ENCODE measurements at places on chromosomes 6 and 20.

GRCh38 chr6:151689499-151690201, 117.8 kb upstream of the ESR1 start:
- no peak for DNase-seq

- DNase-seq = no peak
Measured at GRCh38 chr6:137779982-137780381, 87.1 kb upstream of the TNFAIP3 start.

- no peak for DNase-seq
Measured at GRCh38 chr6:67815623-67816022, 819.5 kb upstream of the ADGRB3 start.

DNA sequence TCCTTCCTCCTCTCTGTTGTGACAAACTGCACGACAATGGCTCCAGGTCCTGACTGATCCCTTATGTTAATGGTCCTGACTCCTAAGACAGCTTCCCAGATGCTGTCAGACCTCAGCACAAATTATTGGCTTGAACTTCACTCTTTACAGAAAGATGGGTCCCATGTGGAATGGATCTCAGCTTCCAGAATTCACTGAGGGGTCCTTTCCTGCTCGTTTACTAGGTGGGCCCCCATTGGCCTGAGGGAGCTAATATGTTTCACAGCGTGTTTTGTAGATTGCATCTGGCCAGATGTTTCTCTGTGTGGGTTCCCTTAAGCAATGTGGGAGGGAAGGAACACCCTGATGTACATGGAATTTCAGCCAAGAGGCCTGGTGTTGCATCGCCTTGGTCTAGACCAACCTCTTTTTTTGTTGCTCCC, 826.6 kb downstream of the MAFB start:
- no peak for DNase-seq

DNA sequence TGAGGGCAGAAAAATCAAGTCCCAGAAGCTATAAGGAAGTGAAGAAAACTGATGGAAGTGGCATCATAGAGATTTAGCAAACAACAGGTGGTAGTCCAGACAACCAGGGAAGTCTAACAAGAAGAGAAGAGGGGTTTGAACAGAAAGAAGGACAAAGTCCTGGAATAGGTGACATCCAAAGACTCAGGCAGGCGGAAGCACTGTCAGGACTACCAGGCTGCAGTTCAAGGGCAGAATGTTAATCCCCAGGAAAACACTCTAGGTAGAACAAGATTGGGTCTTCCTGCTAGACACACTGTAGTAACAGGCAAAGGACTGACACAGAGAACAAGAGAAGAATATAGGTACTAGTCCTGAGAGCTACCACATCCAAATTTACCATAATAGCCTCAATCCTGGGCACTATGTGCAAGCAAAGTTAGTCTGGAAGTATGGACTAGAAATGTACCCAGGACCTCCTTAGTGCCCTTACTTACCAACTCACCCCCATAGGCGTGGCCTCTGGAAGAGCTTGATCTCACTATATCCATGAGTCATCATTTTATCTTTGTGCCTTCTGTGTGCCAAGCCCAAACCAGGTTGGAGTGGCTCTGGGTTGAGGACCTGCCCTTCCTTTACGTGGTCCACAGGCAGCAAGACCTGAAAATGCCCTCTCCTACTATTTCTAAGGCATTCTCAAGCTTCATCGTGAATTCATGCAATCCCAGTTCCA, 2.2 kb upstream of the EPB41L2 start:
- no peak for DNase-seq

- DNase-seq = no peak
Measured at GRCh38 chr6:166388290-166389004, 5.7 kb upstream of the MPC1 start.

DNA sequence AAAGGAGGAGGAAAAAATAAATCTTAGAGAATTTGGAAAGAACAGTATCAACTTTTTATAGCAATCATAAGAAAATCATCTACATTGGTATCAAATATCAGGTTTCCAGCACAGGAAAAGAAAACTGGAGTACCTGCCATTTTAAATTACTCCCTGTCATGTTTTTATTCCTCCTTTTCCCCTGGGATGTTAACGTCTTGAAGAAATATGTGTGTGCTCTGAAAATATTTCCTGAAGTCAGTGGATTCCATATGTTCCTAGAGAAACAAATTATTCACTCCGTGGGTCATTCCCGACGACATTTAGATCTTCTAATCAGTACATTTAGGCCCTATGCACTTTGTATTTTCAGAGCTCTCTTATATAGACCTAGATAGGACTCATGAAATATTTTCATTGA, 42.0 kb upstream of the RSPO3 start:
- no peak for DNase-seq

GRCh38 chr6:41642090-41642959, 4.1 kb downstream of the MDFI start:
- no peak for DNase-seq

GRCh38 chr20:31663838-31664695, 26.4 kb downstream of the COX4I2 start:
- no peak for DNase-seq

GRCh38 chr6:36350681-36351571, 14.2 kb upstream of the BNIP5 start:
- peak; percentile 40 for DNase-seq

DNA sequence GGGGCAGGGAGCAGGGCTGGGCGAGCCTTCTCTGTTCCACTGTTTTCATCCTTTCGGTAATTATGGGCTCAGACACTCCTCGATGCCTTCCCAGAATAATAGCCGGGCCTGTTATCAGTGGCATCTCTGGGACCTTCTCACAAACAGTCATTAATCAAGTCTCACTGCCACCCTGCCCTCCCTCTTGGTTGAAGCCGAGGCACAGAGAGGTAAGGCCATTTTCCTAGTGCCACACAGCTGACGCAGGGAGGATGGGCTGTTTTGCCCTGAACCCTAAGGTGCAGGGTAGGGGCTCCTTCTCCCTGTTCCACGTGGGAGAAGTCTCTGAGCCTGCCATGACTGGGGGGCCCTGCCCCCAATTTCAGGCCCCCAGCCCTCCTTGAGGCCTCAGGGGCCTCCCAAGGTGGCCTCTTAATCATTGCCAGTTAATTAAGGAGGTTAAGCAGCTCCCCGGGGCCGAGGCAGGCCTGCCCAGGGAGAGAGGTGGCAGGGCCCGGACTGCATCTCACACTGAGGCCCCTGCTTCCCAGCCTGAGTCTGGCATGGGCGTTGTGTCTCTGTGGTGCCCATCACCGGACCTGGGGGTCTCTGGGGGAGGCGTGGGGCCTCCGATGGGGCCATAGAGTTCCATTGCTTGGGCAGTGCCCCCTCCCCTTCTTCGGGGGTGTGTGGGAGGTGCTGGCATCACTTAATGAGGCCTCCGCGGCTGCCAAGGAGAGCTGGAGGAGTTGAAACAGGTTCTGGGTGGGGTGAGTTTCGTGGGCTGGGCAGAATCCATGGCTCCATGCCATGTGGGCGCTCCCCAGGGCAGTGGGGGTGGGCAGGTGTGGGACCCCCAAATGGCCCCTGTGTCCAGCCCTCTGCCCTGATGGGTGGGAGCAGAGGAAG, 42.9 kb downstream of the CEBPB start:
- no peak for DNase-seq

DNA sequence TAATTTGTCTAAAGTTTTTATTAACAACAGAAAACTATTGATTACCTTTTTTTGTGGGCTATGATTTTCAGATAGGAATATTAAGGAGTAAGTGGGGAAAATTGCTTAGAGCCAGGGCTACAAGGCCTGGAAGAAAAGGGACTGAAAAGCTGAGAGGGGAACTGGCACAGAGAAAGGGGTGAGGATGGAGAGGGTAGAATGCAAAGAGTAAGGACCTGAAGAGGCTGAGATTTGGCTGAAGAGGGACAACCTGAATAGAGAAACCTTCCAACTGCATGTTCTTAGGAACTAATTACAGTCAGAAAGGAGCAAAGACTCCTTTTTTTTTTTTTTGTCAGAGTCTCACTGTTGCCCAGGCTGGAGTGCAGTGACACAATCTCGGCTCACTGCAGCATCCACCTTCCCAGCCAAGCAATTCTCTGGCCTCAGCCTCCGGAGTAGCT, 16.7 kb downstream of the BTN2A1 start:
- DNase-seq = no peak

GRCh38 chr20:15642109-15642508, 931.1 kb downstream of the KIF16B start:
- DNase-seq = no peak

- DNase-seq = no peak
Measured at GRCh38 chr6:10407674-10408054, 7.2 kb downstream of the TFAP2A start.

DNA sequence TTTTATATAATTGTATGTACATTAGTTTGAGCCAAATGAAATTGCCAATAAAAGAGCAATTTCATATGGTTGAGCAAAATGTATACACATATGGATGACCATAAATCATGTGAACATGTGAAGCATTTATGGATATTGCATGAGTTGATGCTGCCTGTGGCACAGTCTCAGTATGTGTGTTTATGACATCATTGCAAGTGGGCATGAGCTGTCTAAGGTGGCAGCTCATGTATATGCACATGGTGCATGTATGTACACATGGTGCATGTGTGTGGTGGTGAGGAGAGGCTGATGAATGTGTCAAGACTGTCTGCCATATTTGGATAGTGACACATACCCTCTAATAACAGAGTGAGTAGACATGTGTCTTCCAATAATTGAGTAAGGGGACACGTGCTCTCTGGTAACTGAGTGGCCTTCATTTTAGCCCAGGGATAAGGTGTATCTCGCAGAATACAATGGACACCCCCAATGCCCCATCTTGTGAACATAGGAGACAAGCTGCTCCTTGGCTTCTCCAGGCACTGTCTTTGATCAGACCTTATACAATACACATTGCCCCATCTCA, 208.8 kb downstream of the DHX35 start:
- no peak for DNase-seq

DNA sequence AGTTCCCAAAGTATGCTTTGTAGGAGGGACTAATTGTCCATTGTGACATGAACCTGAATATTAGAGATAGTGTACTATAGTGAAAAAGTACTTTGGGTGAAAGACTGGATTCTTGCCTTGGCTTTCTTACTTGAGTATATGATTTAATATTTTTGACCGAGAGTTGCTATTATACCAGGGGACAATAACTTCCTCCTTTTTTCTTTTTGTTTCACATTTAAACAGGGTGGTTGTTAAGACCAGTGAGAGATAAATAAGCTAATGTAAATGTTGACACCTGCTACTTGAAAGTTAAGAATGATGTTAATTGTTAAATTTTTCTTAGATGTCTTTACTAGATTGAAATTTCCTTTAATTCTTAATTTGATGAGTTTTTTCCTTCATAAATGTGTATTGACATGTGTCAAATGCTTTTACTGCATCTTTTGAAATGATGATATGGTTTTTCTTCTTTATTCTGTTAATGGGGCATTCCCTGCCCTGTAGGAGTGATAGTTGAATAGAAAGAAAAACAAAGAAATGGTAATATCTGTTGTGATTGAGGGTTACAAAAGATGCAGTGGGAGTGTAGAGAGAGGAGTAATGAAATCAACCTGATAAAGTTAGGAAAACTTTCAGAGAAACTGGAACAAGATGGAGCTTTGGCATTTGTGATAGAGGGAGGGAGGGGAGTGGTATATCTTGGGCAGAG, 48.4 kb downstream of the ZFAND3 start:
- DNase-seq = no peak

- DNase-seq = no peak
Measured at GRCh38 chr6:43211955-43212354, 17.3 kb downstream of the DNPH1 start.

DNA sequence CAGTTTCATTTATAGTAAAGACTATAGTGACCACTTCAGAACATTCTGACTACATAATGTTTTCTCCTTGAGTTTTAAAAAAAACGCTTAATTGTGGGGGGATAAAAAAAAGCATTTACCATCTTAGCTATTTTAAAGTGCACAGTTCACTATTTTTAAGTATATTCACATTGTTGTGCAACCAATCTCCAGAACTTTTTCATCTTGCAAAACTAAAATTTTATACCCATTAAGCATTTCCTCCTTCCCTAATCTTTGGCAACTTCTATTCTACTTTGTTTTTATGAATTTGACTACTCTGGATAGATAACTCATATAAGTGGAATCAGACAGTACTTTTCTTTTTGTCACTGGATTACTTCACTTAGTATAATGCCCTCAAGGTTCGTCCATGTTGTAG, 62.3 kb downstream of the FKBP5 start:
- no peak for DNase-seq

GRCh38 chr6:706146-706545, 13.2 kb upstream of the EXOC2 start:
- DNase-seq = peak; percentile 48

GRCh38 chr6:73964241-73964854, 268.3 kb downstream of the CD109 start:
- no peak for DNase-seq

GRCh38 chr6:44277763-44278162, 7.5 kb downstream of the TMEM151B start:
- no peak for DNase-seq

- DNase-seq = no peak
Measured at GRCh38 chr20:31706607-31707257, 15.9 kb downstream of the BCL2L1 start.

DNA sequence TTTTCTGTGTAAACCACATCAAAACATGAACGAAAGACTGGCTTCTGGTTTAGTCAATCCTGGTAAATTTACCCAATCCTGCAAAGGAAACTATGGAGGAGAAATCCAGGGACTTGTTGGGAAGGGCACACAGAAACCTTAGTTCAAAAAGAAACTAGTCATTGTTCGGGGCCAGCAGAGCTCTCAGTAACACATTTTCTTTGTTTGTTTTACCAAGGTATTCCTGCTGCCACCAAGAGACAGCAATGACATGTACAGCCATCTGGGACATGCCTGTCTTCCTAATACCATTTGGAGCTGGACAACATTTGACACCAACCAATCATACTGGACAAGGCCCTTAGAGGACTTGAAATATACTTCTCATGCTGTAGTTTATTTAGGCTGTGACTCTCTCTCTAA, 8.3 kb downstream of the OARD1 start:
- DNase-seq = no peak

GRCh38 chr20:571754-572441, 28.3 kb upstream of the CSNK2A1 start:
- DNase-seq = peak; percentile 49

- no peak for DNase-seq
Measured at GRCh38 chr20:63126876-63127699, 88.8 kb downstream of the YTHDF1 start.

DNA sequence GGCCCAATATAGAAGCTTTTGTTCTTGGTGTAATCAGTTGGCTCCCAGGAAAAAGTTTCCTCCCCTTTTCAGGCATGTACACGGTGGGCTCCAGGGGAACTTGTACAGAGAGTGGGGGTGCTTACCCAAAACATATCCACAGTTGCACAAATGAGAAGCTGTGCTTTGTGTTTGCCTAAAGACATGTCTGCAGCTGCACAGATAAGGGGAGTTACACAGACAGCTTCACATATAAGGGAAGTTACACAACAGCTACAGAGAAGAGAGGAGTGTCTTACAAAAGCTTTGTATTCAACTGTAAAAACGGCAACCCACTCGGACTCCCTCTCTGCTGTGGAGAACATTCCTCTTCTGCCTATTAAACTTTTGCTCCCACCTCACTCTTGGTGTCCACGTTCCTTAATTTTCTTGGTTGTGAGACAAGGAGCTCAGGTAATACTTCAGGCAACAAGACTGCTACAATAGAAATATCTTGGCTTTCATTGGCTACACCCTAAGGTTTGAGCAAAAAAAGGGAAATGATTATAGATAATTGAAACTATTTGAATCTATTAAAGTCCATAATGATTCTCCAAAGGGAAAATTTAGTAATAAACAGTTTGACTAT, 7.4 kb upstream of the PNRC1 start:
- no peak for DNase-seq

- DNase-seq = peak; percentile 85
Measured at GRCh38 chr6:44234101-44235025, 11.0 kb downstream of the SLC29A1 start.

Measured in AG08396 (cell line).